ENCODE measurements at places on chromosomes 3 and 15.

DNA sequence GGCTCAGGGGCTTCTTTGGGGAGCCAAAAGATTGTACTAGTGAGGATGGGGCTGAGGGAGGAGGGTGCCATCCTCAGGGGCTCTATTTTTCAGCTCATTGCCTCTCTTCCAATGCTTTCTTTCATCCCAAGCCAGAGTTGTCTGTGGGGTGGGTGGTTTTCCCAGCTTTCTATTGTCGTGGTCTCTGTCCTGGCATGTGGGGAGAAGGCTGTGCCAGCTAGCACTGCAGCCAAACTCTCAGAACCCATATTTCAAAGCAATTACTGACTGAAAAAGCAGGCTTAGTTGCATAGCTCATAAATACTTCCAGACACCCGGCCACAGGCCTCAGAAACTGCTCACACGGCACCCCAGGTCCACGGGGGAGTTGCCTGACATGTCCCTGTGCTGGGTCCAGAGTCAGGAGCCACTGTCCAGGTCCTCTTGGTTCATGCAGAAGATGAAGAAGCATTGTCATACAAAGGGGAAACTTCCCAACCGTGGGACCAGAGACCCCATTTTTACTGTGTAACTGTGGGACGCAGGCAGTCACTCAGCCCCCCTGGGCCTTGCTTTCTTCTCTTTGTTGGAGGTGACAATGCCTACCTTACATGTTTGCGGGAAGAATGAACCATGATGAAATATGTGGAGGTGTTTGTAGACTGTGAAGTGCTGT lies 27.6 kb downstream of the FGD5 start:
- DNase-seq = no peak

GRCh38 chr3:46578973-46579755 lies 13.1 kb upstream of the LRRC2 start:
- DNase-seq = peak; percentile 6

DNA sequence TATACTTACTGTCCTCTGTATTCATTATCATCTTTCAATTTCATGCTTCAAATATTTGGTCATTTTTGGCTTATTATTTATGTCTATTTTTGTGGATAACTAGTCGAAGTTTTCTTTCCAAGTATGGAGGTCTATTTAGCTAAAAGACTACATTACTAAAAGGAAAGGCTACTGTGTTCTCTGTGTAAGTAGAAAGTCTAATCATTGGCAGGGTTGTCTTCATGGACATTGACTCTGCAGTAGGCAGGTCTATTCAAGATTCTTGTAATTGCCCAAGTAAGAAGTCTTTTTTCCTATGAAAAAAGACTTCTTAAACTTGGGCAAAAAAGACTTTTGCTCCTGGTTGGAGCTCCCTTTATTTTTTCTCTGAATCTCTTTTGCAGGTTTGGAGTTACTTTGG lies 368.6 kb upstream of the GRM7 start:
- no peak for DNase-seq

- no peak for DNase-seq
These were observed 117.3 kb upstream of the FLNB start for GRCh38 chr3:57890874-57891273.

GRCh38 chr3:43638594-43639447 lies 17.0 kb upstream of the ANO10 start:
- DNase-seq = no peak

- DNase-seq = peak; percentile 22
These were observed 11.2 kb downstream of the SEC13 start for GRCh38 chr3:10309736-10310135.

- no peak for DNase-seq
These were observed 18.8 kb upstream of the THRB start for GRCh38 chr3:24513463-24513862.

- no peak for DNase-seq
These were observed 61.3 kb downstream of the DMXL2 start for GRCh38 chr15:51561271-51561670.

DNA sequence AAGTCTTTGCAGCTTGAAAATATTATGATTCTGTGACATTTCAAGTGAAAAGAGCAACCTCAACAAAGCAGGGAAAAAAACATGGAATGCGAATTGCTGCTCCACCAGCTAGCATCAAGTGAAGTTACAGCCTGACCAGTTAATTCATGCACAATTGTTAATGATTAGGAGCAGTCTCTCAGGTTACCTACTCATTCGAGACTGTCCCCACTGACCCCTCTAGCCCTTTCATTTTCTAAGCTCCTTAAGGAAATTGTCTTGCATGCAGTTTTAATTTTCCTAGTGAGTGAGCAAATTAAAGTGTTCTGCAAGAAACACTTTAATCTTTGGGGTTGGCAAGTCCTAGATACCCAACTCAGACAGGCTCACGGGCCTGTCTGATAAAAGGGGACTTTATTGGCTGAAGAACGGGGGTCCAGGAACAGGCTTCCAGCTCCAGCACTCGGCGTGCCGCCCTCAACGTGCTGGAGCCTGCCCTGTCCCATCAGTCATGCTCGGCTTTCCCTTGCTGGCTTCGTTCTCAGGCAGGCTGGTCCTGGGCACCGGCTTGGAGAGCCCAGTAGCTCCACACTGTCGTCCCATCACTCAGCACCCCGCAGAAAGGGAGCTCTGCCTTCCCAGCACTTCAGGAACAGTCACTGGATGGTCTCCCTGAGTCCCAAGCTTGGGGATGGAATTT lies 18.3 kb downstream of the PODXL2 start:
- DNase-seq = no peak

DNA sequence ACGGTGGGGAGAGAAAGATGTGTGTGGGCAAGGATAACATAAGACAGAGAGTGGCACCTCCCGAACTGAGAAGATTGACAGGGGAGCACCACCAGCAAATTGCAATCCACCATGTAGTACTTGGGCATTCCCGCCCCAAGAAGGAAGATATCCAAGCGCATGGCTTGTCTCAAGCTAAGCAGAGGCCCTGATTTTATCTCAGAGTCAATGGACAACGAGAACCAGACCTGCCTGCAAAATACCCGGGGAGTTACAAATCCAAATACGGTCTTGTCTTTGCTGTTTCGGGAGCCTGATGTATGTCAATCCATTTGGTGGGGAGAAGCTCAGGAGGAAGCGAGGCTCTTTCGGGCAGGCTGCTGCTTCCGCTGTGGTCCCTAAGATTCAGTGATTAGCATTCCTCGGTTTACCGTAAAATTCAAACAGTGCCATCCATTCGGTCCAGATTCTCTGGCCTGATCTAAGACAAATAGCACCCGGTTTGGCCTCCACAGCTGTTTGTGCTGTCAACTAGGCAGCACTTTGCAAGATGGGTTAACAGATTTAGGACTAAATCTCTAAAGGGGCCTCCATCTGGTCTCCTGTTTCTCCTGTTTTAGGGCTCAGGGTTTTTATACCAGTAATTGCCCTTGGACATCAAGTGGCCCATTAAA lies 97.7 kb upstream of the WNT5A start:
- DNase-seq = no peak

- DNase-seq = no peak
These were observed 618 bp downstream of the PARL start for GRCh38 chr3:183884097-183884426.

GRCh38 chr3:4994144-4994730 lies 15.0 kb downstream of the BHLHE40 start:
- DNase-seq = no peak

- peak; percentile 24 for DNase-seq
These were observed 19.0 kb downstream of the USP13 start for GRCh38 chr3:179671747-179672242.

- peak; percentile 29 for DNase-seq
These were observed 18.3 kb downstream of the SHC4 start for GRCh38 chr15:48945386-48945785.

GRCh38 chr15:96200357-96200967 lies 130.0 kb upstream of the NR2F2 start:
- DNase-seq = no peak

DNA sequence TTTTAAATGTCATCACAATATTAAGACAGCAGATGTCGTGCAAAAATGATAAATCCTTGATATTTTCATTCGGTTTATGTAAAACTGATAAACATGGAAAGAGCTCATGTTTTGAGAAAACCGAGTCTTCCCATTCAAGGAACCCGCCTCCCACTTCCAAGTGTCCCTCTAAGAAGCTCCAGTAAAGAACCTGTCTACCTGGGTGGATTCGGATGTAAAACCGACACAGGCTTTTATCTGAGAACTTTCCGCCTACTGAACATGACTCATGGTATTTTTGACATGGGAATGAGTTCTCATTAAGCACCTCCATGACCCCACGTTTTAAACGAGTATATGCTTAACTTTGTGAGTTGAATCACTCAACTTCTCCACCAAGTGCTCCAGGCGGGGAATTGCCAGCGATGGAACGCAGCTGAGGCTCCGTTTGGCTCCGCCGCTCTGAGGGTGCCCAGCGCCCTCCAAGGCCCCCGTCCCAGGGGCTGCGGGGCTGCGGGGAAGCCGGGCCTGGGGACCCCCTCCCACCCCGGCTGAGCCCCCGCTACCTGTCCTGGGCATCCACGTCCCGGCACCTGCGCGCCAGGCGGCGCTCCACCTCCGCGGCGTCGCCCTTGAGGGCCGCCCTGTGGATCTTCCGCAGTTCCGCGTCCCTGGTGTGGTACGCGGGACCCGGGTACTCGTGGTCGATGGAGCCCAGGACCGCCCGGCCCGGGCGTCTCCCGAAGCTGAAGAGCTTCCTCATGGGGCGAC lies 119.9 kb downstream of the LMLN start:
- DNase-seq = peak; percentile 66

- DNase-seq = peak; percentile 40
These were observed 35.6 kb downstream of the NSUN3 start for GRCh38 chr3:94098452-94098851.

GRCh38 chr3:154310840-154311239 lies 13.4 kb downstream of the DHX36 start:
- no peak for DNase-seq

- no peak for DNase-seq
These were observed 753.5 kb upstream of the NECTIN3 start for GRCh38 chr3:110318108-110318507.

- no peak for DNase-seq
These were observed 44.1 kb downstream of the CPN2 start for GRCh38 chr3:194306771-194307640.

Measured in A673 (cell line).